ENCODE measurements at places on chromosomes 2 and 18.
A peak's percentile ranks its signal among the peaks of the same experiment; 100 is the strongest.

GRCh38 chr2:11980809-11981208 is 234.4 kb downstream of the LPIN1 start:
- DNase-seq, result no peak

GRCh38 chr18:31203096-31203793 is 40.6 kb upstream of the DSC1 start:
- DNase-seq, result no peak

- no peak for DNase-seq
Measured at GRCh38 chr2:117762454-117762853, 52.0 kb upstream of the DDX18 start.

DNA sequence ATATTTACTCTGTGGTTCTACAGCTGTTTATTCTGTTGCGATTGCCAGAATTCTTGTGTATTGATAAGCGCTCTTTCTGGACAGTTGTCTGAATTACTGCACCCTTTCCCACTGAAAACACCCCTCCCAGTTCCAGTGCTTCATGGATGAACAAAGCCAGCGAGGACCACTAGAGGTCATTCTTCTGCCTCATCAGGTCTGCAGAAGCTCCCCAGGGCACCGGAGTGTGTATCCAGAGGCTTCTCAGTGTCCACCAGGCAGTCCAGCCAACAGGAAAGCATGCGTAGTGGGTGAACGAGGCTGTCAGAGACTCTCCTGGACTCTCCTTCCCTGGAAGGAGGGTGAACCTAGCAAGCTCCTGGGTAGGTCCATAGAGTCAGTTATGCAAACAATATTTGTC is 40.6 kb upstream of the INHBB start:
- DNase-seq, result peak; percentile 36

DNA sequence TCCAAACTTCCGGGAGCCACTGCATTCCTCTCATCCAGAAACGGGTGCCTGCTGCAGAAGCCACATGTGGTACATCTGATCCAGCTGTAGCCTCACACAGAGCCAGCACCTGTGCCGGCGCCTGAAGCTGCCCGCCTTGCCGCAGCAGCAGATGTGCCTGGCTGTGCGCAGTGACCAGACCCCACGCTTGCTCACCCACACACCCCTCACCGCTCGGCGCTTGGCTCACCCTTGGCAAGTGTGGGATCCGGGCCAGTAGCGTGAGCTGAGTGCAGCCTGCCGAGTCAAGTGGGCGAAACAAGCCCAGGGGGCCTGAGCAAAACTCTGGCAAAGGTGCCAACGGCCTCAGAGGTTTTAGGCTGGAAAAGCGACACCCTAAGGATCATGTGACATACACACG is 220.1 kb upstream of the TMEFF2 start:
- no peak for DNase-seq
